Left lobe of liver (tissue), 2 donors: ENCODE measurements at places on chromosomes 13 and 19.

DNA sequence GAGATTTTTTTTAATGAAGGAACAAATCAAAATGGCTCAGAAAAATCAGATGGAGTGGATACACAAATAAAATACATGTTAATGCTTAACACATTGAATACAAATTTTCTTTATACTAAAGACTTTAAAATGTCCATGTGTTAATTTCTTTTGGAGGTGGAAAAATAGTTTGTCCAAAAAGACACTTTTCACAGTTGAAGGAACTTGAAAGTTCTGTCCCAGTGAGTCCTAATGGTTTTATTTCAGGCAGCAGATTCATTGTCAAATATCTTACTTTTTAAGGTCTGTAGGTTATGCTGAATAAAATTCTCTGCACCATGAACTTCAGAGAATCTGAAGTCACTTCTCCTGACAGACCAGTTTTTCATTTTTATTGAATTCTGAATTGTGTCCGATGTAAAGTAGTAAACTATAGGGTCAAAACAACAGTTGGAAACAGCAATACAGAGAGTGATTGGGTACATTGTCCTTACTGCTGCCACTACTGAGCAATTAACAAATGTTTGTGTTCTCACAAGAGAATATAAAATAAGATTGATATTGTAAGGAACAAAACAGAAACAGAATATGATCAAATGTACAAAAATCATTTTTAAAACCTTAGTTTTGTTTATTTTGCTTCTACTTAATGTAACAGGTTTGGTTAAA, 1.6 kb downstream of the LPAR6 start:
- DNase-seq = no peak

DNA sequence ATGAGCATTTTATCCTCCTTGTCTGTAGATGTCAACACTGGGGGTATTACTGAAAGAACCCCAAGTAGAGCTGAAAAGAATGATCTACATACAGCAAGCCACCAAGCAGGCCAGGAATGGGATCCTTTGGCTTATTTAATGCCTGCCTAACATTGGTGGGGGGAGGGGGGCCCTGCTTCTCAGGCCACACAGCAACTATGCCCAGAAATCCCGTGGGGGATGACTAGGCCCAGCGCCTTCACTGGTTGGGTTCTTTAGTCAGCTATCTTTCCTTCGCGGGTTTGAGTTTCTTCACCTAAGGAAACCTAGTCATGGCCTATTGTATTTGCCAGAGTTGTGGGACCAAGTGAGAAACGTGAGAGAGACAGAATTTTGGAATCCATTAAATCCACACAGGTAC, 80.5 kb downstream of the CCNA1 start:
- DNase-seq = no peak

- no peak for DNase-seq
Observed at GRCh38 chr13:34207872-34208271, 389.9 kb downstream of the RFC3 start.

DNA sequence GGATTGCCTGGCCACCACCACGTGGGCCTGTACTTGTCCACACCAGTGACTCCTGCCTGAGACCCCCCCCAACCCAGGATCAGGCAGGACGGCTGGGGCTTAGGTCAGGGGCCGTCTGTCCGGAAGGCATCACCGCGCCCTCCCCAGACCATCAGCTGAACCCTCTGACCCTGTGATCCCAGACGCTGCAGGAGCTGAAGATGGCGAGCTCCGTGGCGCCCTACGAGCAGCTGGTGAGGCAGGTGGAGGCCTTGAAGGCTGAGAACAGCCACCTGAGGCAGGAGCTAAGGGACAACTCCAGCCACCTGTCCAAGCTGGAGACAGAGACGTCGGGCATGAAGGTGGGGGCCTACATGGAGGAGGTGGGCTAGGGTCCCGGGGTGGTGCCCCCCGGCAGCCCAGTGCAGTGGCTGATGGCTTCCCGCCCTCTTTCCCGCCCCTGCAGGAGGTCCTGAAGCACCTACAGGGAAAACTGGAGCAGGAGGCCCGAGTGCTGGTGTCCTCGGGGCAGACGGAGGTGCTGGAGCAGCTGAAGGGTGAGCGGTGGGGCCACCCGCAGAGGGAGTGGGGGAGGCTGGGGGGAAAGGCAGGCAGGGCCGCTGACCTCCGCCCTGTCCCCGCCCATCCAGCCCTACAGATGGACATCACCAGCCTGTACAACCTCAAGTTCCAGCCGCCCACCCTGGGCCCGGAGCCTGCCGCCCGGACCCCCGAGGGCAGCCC, 3.0 kb downstream of the APC2 start:
- no peak for DNase-seq

- DNase-seq = no peak
Observed at GRCh38 chr19:41106177-41106576, 8.1 kb upstream of the CYP2F1 start.

DNA sequence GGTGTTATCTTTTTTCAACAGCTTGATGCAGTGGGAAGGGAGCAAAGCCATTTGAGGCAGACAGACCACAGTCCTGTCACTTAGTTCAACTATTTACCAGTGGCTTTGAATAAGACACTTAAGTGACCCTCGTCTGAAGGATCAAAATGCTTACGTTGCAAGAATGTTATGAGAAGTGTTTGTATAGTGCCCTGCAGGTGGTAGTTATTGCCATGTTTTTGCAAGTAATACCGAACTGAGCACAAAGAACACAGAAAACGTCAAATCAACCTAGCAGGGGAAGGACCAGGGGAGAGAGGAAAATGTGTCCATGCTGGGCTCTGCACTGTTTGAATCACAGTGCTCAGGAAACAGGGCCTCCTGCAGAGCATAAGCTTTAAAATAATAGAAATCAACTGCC, 2.8 kb downstream of the SOHLH2 start:
- no peak for DNase-seq

DNA sequence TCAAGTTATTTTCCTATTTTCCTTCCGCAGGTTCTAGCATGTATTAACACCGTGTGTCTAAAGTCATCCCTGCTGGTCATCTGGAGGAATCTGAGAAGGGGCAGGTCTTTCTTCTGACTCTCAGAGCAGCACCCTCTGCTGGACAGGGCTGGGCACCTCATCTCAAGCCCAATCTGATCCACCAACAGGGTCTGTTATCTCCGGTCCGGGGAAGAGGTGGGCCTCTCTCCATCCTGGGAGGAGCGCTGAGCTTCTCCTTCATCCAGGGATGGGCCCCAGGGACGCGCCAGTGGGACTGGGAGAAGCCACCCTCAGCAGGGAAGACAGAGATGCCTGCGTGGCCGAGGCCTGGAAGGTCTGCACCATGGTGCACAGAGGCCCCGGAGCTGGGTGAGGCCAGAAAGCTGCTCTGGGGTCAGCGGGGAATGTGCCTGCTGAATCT, 26.0 kb upstream of the ZNF331 start:
- no peak for DNase-seq

GRCh38 chr19:27793128-27793643, 1419.8 kb downstream of the UQCRFS1 start:
- DNase-seq = no peak

DNA sequence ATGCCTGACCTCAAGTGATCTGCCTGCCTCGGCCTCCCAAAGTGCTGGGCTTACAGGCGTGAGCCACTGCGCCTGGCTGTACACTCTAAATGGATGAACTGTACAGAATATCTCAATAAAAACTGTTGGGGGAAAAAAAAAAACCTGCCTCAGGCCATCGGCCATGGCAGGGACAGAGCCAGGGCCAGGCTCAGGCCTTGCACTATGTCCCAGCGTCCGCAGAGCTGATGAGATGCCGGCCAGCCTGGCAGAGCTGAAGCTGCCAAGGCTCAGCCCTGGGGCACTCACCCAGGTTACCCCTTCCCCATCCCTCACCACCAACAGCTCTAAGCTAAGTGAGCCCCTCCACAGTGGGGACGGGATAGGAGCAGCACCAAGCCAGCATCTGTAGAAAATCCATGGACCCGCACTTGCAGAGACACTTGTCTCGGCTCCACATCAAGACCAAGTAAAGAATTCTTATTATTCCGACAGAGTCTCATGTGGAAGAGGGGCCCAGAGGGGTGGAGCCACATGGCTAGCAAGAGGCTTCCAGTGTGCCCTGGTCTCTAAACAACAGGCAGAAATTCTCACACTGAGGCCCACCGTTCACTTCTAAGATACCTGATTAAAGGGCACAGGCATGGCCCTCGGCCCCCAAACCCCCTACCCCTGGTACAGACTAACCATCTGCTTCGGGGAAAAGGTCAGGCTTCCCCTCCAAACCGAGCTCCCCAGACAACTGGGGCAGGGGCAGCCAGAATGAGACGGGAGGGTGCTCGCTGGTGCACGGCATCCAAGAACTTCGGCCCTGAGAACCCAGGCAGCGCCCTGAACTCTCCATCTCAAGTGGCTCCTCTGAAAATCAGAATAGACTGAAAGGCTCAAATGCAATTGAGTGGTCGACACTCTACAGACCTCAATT, 5.8 kb downstream of the PPP6R1 start:
- no peak for DNase-seq

DNA sequence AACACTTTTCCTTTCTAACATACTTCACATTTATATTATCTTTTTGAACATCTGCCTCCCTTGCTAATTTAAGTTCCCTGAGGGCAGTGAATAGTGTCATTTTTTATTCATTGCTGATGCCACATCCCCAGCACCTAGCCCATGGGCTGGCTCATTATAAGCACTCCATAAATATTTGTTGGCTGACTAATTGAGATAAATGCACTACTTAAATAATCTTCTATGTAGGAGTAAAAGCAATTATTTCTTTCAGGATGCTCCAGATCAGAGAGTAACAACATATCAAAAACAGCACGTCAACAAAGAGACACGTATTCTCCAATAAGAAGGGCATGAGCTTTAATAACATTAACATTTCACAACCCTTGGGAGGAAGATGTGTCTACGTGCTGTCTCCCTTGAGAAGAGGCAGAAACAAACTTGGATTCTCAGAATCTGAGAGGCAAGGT, 228.2 kb downstream of the LHFPL6 start:
- no peak for DNase-seq

DNA sequence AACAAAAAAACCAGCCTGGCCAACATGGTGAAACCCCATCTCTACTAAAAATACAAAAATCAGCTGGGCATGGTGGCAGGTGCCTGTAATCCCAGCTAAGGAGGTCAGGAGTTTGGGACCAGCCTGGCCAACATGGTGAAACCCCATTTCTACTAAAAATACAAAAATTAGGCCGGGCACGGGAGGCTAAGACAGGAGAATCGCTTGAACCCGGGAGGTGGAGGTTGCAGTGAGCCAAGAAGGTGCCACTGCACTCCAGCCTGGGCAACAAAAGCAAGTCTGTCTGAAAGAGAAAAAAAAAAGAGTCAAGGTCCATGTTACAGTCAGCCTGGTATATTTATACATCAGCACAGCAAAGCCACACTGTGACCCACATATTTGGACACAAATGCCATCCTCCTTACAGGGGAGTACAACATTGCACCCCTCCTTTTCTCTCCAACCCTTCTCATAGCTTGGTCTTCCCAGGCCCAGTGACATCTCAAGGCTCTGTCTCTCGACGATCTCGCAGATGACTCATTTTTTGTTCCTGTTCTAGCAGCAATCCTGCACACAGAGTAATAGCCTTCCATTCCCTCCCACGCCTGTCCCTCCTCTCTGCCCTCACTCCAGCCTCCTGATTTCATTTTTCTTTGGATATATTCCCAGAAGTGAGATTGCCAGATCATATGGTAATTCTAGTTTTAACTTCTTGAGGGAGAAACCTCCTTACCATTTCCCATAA, 21.0 kb upstream of the DPP9 start:
- no peak for DNase-seq

GRCh38 chr19:19111967-19112580, 26.2 kb downstream of the TMEM161A start:
- peak; percentile 81 for DNase-seq

DNA sequence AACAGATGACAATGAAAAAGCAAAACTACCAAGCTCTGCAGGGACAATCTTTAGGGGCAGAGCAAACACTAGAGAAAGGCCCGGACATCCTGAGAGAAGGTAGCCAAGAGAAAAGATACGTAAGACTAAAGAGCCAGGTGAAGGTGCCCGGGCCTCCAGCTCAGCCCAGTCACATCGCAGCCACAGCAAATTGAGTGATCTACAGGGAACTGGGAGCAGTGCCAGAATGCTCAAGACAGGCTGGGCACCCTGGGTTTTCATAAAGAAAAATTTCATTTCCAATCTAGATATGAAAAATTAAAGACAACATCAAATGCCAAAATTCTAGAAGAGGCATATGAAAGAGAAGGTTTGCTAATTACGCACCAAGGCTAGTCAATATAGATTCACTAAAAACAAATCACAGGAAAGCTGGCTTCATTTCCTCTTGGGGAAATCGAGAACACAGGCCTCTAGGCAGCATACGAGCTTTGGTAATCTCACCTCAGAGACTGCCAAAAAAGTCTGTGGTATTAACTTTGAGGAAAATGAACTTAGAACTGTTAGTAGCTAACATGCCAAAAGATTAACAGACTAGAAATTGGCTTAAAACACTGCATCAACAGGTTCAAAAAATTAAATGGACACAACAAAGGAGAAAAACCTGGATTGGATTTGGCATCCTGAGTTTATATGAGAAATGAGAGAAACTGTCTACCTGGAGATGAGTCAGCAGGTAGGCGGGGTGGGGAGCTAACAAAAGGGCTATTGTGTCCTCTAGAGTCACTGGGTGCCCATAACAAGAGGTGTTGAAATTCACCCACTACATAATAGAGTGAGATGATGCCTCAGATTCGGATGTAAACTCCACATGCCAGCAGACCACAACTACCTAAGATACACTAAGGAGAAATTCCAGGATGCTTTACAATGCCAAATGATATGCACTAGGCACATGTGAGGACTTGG, 6.6 kb downstream of the ANKRD10 start:
- peak; percentile 52 for DNase-seq
